Astrocyte of the hippocampus (primary cell): ENCODE measurements at places on chromosomes 5 and 9.

DNA sequence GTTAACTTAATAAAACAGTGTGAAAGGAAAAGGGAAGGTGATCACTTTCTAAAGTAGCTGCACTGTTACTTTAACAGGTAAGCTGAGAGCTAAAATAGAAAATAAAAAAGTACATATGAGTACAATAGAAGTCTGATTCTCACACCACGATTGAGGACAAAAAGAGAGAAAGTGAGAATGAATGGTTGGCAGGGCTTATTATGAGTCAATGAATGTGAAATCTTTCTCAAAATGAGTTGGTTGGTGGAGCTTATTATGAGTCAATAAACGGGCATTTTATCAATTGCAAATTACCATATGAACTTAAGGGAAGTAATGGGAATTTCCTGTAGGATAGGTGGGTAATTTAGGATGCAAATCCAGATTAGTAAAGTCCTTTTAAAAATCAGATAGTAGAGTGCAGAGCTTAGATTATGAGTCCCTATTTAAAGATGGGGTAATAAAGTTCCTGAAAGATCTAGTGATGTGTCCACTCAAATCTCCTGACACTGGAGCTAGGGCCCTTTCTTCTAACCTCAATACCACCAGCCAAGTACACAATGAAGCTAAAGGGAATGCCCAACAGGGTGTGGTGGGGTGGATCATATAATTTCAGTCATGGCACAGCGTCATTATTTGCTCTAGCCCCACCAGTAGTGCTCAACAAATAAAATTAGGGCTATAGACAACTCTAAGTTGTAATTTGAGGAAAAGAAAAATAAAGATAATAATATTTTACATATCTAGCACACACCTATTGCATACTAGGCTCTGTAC, 21.1 kb upstream of the TLR4 start:
- peak; percentile 55 for DNase-seq

DNA sequence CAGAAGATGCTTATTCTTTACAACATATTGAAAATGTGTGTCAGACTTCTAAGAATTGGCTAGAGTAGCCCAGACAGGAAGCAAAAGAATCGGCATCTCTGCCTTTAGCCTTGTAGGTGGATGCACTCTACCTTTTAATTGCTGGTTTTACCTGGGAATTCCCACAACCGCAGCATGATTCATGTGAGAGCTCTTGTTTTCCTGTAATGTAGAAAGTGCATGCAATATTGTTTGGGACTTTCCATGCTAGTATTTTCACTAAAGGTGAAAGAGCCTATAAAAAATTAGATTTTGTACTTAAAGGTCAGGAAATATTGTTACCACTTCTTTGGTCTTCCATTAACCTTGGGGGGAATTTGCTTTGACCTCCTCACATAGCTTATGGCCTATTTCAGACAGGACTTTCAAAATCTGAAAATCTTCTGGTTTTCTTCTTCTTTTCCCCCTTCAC, 89.8 kb downstream of the NTRK2 start:
- DNase-seq = no peak

DNA sequence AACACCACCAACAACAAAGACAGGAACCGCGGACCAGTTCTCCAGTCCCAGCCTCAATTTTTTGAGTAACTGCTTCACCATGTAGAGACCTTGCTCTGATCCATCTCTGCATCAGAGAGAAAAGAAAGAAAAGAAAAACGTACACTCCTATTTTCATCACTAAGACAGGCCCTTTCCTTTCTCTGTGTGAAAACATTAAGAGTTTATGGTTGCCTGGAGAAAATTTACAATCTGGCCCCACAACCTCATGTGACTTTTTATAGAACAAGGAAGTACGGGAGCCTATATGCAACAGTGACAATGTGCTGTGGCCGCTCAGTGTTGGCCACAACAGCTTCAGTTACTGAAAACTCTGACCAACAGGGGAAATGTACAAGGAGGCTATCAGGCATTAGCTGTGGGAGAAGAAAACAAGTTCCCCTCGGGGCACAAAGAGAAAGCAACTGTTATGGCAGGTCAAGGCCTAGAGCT, 272.9 kb upstream of the PTGER4 start:
- no peak for DNase-seq

DNA sequence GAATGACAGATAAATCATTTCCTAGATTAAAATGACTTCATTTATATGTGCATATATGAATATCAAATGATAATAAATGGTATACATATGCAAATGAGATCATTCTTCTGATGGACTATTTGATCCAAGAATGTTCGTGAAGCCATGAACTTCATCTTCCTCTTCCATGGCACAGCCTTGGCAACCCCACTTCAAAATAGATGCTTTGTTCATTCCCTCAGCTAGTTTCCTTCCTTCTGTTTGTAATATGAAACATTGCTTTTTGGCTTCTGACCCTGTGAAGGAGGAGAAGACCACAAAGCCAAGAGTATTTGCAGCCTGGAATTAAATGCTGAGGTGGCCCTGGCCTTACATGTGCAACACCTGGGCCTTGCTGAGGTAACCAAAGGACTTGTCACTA, 106.8 kb upstream of the LIFR start:
- no peak for DNase-seq

DNA sequence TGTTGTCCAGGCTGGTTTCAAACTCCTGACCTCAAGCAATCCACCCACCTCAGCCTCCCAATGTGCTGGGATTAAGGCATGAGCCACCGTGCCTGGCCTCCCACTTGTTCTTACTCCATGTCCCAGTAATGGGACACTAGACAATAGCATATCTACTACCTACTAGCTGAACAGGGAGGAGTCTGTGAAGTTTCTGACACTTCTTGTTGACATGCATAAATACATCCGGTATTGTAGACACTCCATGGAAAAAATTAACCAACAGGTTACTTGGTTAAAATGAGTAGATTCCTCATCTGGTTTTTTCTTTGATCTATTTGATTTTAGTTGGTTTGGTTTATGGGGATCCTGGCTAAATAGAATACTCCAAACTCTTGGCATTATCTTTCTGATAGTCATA, 88.3 kb downstream of the SFXN1 start:
- DNase-seq = no peak

GRCh38 chr9:131864531-131864930, 124.7 kb upstream of the RAPGEF1 start:
- DNase-seq = no peak

GRCh38 chr9:138015021-138015829, 137.6 kb downstream of the CACNA1B start:
- no peak for DNase-seq

DNA sequence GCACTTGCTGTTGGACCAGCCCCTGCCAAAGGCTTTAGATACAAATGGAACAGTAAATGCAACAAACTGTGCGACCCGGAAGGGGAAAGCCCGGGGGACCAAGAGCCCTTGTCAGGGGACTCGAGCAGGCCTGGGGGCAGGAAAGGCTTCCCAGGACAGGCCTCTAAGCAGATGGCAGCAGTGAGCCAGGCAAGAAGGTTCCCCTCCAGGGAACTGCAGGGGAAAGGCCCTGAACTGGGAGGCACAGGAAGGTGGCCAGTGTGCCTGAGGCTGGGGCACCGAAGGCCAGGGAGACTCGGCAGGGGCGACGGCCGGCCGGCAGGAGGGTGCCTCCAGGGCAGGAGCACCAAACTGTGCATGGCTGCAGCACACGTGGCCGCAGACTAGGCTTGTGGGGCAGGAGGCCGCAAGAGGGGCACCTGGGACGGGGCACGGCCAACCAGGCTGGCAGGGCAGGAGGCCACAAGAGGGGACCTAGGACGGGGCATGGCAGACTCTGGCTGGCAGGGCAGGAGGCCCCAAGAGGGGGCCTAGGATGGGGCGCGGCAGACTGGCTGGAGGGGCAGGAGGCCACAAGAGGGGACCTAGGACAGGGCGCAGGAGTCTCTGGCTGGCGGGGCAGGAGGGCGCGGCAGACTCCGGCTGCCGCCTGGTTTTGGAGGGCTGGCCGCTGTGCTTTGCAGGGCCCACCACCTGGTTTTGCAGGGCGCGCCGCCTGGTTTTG, 10.0 kb downstream of the VAV2 start:
- DNase-seq = no peak

GRCh38 chr9:70420441-70421271, 6.2 kb upstream of the KLF9 start:
- peak; percentile 95 for DNase-seq

DNA sequence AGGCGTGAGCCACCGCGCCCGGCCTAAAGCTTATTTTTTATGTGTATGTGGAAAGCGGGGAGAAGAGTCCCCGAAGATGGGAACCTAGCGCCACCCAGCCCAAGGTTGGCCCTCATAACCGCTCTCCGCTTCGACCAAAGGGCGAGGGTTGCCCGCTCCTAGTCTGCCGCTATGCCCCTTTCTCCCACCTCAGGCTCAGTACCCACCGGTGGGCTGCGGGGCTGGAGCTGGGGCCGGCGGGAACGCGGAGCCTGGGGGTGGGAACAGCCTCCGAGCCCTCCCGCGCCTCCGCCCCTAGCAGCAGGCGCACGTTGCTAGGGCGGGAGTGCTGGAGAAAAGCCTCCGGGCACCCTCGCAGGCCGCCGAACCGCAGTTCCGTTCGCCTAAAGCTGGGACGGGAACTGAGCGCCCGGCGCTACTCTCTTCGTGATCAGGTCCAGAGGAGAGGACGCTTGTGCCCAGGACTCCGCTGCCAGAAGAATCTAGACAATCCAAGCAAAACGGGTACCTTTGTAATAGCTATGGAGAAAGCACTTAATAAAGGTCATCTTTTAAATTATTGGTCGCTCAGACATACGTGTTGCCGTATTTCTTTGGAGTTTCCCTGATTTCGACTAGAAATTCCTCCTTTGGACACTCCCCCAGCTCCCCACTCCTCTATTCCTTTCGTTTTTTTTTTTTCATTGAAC, at the start of gene WDR31:
TSS of gene WDR31 (minus strand) at position 265 of the 689 bp plus-strand sequence. CDS start 8,253 bp downstream, outside the sequence.
- DNase-seq = peak; percentile 96

DNA sequence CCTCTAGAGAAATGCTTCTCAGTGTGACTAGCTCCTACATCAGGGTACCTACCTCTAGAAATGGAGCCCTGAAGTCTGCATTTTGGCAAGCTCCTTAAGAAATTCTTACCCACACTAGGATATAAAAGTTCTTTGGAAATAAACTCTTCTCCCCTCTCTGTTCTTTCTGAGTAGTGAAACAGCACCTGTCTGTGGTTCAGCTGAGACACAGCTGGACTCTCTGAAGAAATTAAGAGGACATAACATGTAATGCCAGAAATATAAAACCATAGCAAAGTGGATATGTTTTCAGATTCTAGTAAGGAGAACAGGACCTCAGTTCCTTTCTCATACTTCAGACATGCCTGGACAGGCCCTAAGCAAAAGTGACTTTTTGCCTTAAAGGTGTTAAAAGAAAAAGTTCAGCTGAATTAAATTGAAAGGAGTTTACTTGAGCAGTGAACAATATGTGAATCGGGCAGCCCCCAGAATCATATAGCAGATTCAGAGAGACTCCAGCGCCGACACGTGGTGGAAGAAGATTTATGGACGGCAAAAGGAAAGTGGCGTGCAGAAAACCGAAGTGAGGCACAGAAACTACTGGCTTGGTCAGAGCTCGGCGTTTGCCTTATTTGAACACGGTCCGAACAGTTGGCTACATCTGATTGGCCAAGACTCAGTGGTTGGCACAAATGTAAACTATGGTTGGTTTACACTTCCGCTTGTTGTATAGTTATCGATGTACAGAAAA, 64.5 kb downstream of the PRKACG start:
- DNase-seq = no peak

DNA sequence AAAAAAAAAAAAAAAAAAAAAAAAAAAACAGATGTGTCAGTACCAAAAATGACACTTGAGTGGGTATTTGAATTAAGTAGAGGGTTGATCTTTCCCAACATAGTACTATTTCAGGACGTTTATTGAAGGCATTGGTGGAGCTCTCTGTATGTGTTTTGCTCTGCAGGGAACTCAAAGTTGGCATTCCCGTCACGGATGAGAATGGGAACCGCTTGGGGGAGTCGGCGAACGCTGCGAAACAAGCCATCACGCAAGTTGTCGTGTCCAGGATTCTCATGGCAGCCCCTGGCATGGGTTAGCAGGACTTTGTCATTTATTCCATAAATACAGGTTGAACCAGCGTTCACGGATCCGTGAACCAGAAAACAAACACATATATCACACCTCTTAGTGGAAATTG, 34.9 kb downstream of the SFXN1 start:
- no peak for DNase-seq

- no peak for DNase-seq
Measured at GRCh38 chr5:5195128-5195918, 55.2 kb downstream of the ADAMTS16 start.

DNA sequence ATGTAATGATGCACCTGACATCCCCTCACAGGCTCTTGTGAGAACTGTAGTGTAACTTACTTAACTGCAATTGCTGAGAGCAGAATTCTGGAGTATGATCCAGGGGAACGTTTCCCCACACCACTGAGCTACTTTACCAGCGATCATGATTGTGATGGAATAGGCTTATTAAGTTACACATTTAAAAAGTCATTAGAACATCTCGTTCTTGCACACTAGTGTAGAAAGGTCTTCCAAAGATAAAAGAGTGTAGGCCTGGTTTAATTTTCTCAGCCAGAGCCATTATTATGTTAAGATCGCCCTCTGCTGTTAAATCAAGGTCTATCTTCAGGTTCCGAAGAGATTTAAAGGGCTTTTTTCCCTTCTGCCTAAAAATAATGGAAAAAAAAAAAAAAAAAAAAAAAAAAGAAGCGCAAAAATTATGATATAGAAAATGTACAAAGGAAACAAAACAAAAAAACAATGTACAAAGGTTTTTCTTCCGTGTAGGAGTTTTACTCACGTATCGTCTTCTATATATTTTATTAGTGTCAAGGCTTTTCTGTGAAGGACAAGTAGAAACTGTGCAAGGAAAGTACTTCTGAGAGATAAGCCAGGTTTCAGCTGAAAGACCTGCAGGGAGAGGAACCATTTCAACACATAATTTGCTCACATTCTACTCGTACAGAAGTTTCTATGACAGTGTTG, 18.6 kb upstream of the MOB3B start:
- DNase-seq = peak; percentile 61

DNA sequence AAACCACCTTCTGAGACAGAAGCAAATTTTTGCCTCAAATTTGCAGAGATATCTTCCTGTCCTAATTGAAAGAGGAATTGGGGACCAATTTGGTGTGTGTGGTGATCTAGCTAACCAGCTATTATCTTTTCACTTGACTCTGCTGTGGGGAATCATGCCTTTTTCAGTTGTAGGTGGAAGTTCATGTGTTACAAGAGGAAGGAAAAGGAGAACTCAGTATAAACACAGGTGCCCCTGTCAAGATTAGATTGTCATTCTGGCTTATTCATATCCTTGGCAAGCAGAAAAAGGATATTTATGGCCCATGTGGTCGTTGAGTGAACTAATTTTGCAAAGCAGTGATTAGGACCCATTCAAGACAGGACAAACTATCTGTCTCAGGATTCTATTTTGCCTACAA, 336.8 kb upstream of the SLC30A5 start:
- no peak for DNase-seq

GRCh38 chr5:150386024-150386855, 26.5 kb downstream of the CD74 start:
- DNase-seq = no peak

GRCh38 chr5:82019342-82020138, 47.7 kb downstream of the ATG10 start:
- DNase-seq = no peak
